ENCODE measurements at places on chromosomes 3 and 15.

- DNase-seq: no peak
Measured at GRCh38 chr15:82066455-82066854, 20.6 kb upstream of the MEX3B start.

GRCh38 chr3:102189956-102190723 lies 244.7 kb upstream of the ZPLD1 start:
- no peak for DNase-seq

GRCh38 chr3:167100200-167100599 lies 279.9 kb downstream of the ZBBX start:
- no peak for DNase-seq

DNA sequence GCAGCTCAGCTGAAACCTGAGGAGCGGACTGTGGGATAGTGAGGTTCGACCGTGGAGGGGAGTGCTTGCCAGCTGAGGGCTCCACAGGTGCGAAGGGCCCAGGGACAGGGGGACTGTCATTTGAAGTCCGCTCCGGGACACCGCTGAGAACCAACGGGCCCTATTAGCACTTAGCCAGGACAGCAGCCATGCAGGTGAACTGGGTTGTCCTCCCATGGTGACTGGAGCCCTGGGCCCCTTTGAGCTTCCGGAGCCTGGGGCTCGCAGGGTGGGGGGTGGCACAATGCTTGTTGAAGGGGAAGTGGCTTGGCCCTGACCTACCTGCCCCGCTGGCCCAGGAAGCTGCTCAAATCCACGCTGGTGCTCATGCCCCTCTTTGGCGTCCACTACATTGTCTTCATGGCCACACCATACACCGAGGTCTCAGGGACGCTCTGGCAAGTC lies 24.7 kb downstream of the PTH1R start:
- no peak for DNase-seq

- no peak for DNase-seq
Measured at GRCh38 chr3:8579096-8579495, 65.5 kb downstream of the SSUH2 start.

- DNase-seq: no peak
Measured at GRCh38 chr3:34263101-34263621, 464.7 kb downstream of the PDCD6IP start.

DNA sequence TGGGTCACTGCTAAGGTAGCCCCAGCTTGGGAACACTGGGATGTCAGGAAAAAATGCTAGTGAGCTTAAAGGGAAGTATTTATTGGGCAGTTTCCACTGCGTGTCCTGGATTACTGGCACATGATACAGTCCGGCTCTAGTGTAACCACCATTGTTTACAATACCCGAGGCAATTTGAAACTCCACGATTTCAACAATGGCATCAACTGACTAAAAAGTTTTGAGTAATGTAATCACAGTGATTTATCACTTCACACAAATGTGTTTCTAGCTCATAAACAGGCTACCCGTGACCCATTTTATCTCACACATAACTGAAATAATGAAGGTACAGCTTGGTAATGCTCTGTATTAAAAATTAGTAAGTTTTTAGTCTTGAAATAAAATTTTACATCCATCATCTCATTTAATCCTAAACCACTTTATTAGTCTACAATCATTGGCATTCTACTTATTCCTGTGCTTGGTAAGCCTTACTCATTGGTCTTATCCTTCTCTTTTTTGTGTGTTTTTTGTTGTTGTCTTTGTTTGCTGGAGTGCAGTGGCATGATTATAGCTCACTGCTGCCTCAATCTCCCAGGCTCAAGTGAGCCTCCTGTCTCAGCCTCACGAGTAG lies 7.6 kb downstream of the ZMAT3 start:
- DNase-seq: peak; percentile 55

DNA sequence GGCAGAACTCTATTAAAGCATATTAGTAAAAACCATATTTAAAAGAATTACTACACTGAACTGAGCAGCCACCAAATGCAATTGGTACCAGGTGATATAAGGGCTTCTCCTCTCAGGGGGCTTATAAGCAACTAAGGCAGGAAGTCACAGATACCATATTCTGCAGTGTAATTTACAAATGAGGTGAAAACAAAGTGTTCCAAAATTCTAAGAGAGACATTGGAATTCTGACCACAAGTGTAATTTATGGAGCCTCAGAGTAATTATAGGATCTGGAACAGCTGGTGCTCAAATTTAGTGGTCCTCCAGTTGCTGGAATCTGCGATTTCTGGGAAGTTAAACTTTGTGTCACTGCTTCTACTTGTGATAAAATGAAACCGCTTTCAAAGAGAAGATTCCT lies 3.1 kb upstream of the NR1I2 start:
- DNase-seq: no peak

- DNase-seq: no peak
Measured at GRCh38 chr3:124438813-124439212, 291.4 kb upstream of the UMPS start.

DNA sequence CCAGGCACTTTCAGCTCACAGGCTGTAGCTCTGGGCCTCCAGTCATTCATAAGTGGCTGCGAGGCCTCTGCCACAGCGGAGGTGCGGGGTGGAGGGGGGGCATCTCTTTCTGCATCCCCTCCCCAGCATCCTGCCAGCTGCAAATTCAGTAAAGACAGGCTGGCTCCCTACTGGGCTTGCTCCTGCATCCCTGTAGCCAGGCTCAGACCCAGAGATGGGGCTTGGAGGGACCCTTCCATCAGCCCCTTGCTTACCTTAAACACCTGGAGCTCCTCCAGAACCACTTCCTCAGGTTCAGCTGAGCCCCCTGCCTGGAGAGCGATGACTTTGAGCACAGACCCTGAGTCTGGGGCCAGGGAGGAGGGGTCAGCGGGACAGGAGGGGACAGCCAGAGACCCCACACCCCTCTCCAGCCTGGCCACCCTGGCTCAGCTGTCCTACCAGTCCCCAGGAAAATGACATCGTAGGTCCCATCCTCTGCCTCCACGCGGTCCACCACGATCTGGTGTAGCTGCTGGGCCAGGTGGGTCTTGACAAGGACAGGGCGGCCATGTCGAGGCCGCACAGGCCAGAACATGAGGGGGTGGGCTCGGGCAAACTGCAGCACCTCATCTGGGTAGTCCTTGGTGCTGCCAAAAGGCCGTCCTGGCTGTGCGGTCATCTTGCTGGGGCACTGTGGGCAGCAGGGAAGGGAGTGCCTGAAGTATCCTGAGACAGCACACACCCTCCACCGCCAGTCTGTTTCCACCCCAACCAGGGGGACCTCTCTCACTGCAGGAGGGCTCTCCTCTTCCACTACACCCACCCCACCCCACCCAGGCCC lies 5.3 kb downstream of the SEMA3G start:
- no peak for DNase-seq

GRCh38 chr3:183800243-183800863 lies 25.0 kb downstream of the MAP6D1 start:
- no peak for DNase-seq

GRCh38 chr15:68589783-68590710 lies 11.3 kb downstream of the CORO2B start:
- DNase-seq: no peak

DNA sequence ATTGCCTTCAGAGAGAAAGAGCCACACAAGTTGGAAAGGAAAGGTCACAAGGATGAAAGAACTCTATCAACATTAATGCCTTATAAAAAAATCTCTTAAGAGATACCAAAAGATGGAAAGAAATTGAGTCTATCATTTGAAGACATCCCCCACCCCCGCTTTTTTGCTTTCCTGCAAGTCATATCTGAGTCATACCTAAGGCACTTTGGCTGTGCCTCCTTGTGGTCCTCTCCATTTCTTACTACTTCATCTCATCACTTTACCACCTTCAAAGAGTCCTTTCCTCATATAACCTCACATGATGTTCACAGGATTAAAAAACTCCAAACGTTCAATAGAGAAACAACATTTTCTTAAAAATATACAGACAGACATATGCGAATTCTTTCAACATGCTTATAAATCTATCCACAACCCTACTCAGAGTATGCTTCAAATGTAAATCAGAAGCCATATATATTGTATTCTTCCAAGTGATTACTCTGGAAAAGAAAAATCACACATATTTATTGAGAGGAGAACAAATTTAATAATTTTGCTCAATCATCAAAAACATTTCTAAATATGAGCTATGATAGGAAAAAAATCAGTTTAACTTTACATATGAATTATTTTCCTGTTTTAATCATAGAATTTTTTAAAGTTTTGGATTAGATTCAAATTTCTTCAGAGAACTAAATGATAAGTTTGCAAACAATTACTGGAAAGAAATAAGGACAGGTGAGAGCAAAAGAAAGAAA lies 1003.9 kb upstream of the CFAP20DC start:
- no peak for DNase-seq

DNA sequence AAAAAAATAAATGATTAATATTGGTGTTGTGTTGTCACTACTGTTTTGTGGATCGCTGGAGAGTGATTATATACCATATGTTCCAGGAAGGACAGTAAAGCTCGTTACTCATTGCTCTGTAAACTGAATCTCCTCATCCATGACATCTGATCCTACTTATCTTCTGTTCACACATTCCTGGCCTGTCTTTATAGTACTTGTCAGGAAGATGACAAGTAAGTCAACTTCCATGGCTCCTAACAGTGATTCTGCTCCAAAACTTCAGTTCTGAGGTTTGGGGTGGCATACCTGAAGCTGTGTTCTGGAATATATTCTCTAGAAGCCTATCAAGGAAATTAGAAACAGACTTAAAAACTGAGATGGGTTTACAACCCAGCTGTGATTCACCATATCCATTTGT lies 288.9 kb downstream of the ZBBX start:
- DNase-seq: no peak

- no peak for DNase-seq
Measured at GRCh38 chr3:33473813-33474212, 33.6 kb upstream of the UBP1 start.

DNA sequence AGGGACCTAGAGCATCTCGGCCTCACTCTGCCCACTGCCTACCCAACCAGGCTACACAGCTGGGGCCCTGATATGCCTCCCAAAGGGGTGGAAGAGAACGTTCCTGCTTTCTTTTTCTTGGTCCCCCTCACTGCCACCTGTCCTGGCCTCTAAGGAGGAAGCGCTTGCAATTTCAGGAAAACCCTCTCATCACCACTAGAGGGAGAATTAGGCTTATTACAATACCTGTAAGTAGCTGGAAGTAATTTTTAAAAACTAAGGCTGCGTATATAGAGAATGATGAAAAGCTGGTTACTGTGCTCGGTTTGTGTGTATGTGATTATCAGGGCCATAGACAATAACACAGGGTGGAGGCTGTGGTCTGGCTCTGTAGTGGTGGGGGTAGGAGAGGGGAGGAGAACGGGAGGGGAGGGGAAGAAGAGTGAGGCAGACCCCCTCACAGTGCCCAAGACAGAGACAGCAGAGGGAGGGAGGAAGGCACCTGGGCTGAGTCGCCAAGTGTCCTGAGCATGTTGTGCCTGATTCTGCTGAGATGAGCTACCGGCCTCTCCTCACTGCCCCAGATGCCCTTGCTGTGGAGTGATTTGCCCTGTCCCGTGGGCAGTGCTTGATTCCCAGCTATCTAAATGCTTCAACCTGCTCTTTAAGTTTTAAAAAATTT lies 3.3 kb downstream of the GABRG3 start:
- DNase-seq: no peak

DNA sequence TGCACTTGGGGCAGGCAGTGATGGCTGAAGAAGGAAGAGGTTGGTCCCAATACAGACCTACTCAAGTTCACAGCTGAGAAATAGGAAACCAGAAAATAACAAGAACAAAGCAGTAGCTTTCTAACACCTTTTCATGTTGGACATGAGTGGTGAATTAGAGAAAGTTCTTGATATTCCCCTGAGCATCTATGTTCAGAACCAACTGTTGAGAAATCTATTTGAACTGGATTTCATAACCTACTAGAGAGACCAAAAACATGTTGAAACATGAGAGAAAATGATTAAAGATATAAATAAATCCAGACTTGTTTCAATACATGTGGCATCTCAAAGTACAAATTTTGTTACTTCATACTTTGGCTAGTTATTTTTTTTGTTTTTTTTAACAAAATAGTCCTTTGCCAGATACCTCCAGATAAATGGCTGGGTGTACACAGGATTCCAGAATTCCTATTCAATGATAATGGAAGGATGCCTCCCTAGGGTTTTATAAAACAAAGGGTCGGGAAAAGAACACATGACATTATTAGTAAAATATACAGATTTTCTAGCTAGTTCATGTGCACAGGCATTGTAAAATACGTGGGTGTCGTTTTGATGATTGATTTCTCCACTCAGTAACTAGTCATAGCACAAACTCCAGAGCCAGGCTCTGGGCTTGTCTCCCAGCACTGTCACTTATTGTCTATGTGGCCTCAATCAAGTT lies 34.4 kb upstream of the TNFSF10 start:
- DNase-seq: no peak

- DNase-seq: peak; percentile 89
Measured at GRCh38 chr3:147943265-147943945, 534.2 kb downstream of the ZIC1 start.

DNA sequence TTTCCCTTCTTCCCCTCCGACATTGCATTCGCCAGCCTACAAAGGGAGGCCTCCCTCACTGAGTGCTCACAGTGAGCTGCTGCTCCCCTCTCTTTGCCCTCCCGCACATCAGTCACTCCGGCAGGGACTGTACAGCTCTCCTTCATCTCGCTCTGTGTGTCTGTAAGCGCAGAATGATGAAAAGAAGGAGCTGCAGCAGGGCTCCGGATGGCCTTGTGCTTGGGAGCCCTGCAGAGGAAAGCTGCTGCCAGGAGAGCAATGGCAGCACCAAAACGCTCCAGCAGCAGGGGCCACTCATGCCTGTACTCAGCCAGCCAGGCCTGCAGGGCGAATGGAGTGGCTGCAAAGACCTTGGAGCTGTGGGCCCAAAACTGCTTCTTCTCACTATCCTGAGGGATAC lies 107.0 kb upstream of the NSMCE3 start:
- no peak for DNase-seq

GRCh38 chr15:58423831-58424608 lies 7.8 kb upstream of the LIPC start:
- DNase-seq: no peak

GRCh38 chr3:25273582-25274171 lies 154.4 kb upstream of the RARB start:
- DNase-seq: no peak

- DNase-seq: peak; percentile 27
Measured at GRCh38 chr3:4322635-4323034, 19.5 kb downstream of the SETMAR start.

DNA sequence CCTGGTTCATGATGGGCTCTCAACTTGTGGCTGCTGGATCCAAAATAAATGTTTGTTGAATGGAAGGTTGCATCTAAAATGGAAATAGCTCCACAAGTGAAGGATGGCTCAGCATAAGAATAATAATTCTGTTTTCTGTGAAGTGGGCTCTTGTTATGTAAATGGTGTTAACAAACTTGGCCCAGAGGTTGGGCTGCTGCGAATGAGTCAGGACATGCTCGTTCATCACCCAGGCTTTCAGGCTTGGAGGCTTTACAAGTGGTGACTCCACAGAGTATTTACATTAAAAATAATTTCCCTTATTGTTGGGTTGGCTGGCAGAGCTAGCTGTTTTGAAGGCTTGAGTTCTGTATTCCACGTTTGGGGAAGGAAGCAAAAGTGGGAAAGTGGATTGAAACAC lies 60.5 kb downstream of the ITGB5 start:
- no peak for DNase-seq

DNA sequence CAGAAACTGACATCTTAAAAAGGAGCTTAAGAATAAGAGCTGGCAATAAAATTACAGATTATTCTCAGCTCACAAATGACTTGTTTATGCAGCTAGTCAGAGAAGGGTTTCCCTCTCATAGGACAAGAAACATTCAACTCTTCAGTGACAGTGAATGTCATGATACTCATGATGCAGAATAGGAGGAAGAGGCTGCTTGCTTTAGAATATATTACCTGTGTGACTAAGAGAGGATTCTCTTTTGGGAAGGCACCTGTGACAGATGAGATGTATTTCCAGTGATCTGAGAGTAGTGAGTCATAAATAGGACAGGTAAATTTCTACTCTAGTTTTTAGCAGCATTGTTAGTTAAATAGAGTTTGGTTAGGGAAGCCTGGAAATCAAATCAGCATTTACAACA lies 39.9 kb downstream of the RASA2 start:
- DNase-seq: no peak
